ENCODE measurements at places on chromosomes 7 and 10.

DNA sequence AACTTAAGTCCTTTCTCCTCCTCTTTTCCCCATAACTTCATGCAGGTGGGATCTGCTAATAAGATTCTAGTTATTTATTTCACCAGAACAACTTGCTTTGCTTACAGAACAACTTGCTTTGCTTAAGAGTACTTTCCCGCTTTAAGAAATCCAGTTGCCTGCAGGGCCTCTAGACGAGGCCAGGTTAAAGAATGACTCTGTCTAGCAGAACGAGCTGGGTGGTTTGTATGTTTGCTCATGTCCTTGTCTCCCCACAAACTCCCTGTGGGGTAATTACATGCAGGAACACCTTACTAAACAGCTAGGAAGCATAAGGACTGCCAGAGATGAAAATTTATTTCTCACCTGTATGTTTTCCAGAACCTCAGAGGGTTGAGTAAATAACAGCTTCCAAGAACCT lies 8.8 kb upstream of the FZD8 start:
- no peak for DNase-seq

GRCh38 chr7:71591876-71592275 lies 459.9 kb downstream of the GALNT17 start:
- no peak for DNase-seq

GRCh38 chr7:22860337-22860736 lies 37.7 kb upstream of the TOMM7 start:
- DNase-seq: no peak

GRCh38 chr7:87152897-87153641 lies 816 bp downstream of the DMTF1 start:
- no peak for DNase-seq

DNA sequence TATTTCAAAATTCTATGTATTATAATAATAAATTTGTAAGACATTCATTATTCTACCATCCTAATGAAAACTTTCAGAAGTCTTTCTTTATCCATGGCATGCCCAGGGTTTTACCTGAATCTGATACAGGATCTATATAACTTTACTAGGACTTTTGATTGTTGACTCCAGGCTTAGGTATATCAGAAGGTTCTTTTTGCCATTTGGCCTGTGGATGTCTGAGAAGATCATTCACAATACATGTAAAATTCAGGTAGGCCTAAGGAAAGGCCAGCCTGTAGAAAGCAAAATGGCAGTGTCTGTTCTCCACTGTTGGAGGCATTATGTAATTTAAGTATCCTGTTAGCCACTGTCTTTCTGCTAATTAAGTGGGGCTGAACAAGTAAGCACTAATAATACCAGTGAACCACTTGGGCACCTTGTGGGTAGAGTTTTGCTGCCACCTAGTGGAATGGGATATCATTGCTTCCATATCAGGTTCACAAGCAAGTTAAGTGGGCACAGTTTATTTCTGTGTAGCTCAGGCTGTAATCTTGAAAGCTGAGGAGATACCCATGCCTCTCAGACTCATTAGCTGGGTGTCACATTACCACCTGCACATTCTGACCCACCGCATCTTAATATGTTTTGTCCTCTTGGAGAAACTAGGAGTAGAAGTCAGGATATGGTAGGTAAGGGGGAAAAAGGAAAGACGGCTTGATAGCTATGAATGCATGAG lies 105.5 kb downstream of the SEPTIN7 start:
- peak; percentile 5 for DNase-seq

DNA sequence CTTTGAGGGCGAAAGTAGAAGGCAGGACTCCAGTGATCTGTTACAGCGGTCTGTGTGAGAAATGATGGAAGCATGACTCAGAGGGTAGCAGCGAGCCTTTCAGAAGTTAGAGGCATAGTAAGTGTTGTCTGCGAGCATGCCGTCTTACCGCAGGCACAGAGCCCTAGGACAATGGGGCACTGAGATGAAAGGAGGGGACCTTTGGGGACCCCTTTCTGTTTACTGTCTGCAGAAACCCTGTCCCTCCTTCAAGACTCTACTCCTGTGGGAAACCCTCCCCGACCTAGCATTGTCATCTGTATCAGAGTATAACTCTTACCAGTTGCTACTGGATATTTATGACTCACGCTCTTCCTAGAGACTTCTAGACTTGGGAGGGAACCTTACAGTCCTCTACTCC lies 87.2 kb upstream of the AGK start:
- no peak for DNase-seq

GRCh38 chr10:3548702-3549101 lies 236.3 kb downstream of the KLF6 start:
- no peak for DNase-seq

DNA sequence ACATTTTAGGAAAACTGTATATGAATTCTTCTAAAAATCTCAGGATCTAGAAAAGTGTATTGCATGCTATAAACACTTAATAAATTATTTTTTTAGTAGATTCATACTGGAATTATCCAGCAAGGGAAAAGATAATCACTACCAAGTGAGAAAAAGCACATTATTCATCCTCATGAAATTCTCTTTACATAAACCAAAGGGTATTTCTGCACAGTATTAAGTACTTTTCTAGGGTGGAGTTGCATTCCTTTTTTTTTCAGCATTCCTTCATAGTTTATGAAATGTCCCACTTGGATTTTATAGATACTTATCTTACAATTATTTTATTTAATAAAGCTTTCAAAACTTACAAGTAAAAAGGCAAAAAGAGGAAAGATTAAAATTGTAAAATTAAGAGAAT lies 403.3 kb downstream of the HGF start:
- no peak for DNase-seq

GRCh38 chr7:471191-471865 lies 48.3 kb downstream of the PDGFA start:
- DNase-seq: no peak

DNA sequence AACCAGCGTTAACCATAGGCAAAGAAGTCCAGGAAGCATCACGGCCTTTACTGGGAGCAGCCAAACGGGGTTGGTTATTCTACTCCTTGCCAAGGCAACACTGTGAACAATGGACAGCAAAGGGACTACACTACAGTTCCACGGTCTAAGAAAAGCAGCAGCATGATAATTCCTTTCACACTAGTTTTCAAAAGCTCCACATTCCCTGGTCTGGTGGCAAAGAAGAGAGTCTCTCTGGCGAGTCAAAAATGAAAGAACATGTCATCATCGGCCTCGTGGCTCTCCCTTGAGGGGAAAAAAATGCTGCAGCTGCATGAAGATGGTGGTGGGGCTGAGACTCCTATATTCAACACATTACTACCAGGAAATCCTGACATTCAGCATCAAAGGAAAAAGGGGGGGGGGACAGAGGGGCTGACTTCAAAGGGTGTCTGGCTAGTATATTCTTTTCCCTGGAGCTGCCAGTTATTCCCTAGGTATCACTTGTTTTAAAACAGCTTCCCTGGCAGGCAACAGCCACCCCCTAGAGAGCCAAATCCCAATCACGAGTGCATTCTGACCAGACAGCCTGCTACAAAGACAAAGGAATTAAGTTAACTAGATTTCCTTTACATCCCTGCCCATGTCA lies 49.1 kb downstream of the SLC37A3 start:
- no peak for DNase-seq

All from NK-92 treated with Interleukin-12 subunit alpha and Interleukin-12 subunit beta, amount 100 ng/mL, for 24 hours (cell line).